ENCODE measurements at places on chromosomes 5 and 9.

GRCh38 chr5:40428126-40428525 lies 251.6 kb upstream of the PTGER4 start:
- DNase-seq: no peak

DNA sequence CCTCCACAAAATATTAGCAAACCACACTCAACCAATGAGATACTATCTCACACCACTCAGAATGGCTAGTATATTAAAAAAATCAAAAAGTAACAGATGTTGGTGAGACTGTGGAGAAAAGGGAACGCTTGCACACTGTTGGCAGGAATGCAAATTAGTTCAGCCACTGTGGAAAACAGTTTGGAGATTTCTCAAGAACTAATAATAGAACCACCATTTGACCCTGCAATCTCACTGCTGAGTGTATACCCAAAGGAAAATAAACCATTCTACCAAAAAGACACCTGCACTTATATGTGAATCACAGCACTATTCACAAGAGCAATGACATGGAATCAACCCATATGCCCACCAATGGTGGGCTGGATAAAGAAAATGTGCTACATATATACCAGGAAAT lies 393.5 kb downstream of the PDE4D start:
- DNase-seq: no peak

DNA sequence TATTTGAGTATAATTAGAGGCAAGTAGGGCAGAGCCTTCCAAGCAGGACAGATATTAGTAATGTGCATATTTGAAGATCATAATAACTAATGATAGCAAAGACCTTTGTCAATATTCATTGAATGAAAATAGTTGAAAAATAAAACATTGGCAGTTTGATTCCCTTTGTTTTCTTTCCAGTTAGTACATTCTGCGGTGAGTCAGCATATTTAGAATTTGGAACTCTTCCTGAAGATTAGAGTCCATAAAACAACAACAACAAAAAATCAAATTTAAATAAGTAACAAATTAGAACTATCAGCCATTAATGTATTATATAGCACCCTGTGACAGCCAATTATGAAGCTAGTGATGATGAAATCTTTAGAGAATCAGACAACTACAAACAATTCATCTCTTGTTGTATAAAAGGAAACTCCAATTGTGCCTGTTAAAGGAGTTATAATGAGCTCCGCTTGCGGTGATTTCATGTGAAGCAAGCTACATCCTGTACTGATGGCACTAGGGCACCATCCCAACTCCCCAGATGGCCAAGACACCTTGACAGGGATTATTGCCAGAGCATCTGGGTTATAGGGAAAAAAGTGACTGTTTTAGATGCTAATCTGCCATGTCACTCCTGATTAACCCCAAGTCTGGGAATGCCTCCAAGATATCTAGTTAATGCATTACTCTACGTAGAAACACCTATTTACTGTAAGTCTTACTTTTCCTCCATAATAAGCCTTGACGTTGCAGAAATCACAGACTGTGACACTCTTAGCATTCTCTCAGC lies 6.8 kb downstream of the IFNA8 start:
- DNase-seq: no peak

- DNase-seq: no peak
Measured at GRCh38 chr5:77643654-77644370, 5.3 kb upstream of the OTP start.

- DNase-seq: no peak
Measured at GRCh38 chr9:96029722-96030530, 154.4 kb downstream of the ERCC6L2 start.

GRCh38 chr9:111427186-111427585 lies 57.0 kb downstream of the ECPAS start:
- DNase-seq: no peak

DNA sequence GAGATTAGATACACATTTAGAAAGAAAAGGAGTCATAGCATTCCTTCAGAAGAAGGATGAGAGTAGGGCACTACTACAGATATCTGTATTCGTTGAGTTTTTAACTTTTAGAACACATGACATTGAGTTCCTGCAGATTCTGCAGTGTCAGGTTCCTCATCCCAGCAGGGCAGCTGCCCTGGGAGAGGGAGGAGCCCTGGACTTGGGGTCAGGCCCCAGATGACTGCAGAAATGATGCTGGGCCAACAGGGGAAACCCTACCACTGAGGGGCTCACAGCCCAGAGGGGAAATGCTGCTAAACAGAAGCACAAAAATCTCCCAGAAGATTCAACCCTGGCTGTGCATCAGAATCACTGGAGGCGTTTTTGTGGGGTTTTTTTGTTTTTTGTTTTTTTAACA lies 68.9 kb upstream of the TAF1L start:
- DNase-seq: no peak

- no peak for DNase-seq
Measured at GRCh38 chr5:127649018-127649439, at the start of gene CTXN3. Gene CTXN3, plus strand, starts transcription at chr5:127649082. Its CDS starts 8,440 bp downstream, at chr5:127657522.

- no peak for DNase-seq
Measured at GRCh38 chr5:53035868-53036381, 46.8 kb downstream of the ITGA2 start.

- DNase-seq: no peak
Measured at GRCh38 chr5:147887026-147887627, 8.6 kb downstream of the SCGB3A2 start.

GRCh38 chr5:137075163-137075970 lies 423.8 kb downstream of the SPOCK1 start:
- DNase-seq: no peak

- DNase-seq: no peak
Measured at GRCh38 chr9:33318225-33318624, 27.9 kb downstream of the NFX1 start.

DNA sequence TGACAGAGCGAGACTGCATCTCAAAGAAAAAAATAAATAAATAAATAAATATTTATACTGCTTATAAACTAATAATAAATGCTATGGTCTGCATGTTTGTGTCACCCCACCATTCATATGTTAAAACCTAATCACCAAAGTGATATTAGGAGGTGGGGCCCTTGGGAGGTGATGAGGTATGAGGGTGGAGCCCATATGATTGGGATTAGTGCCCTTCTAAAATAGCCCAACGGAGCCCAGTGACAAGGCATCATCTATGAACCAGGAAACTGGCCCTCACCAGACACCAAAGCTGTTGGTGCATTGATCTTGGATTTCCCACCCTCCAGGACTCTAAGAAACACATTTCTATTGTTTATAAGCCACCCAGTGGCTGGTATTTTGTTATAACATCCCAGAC lies 5.1 kb downstream of the FXN start:
- DNase-seq: no peak

- DNase-seq: no peak
Measured at GRCh38 chr9:16131264-16131663, 578.4 kb downstream of the CCDC171 start.

GRCh38 chr5:122424132-122424531 lies 112.1 kb downstream of the SNCAIP start:
- no peak for DNase-seq

DNA sequence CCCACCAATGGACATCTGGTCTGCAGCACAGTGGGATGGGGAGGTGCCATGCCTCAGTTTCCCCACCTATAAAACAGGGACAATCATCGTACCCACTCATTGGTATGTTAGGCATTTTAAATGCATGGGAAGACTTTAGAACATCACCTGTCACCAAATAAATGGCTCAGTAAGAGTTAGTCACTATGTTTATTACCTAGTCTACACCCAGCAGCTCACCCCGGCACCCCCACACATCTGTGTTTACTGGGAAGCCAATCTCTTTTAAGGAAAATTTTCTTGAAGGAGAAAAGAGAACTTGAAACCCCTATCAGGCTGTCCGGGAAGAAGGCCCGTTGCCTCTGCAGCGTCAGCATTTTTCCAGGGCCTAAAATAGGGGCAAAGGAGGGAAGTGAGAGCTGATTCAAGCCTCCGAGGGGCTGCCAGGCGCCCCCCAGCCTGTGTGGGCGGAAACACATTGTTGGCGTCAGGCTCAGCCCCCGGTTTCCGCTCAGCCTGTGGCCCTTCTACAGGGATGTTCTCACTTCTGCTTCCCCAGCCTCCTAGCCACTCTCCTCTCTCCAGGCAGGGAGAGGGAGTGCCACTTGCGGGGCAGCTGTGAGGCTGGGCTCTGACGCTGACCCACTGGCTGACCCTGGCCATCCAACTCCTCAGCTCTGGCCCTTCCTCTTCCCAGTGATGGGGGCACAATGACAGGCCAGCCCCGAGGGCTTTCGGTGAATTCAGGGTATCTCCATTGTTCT lies 4.6 kb downstream of the CSF1R start:
- DNase-seq: peak; percentile 66

- DNase-seq: peak; percentile 2
Measured at GRCh38 chr9:18911714-18912342, 121.2 kb downstream of the SAXO1 start.

GRCh38 chr5:33400675-33401074 lies 40.1 kb upstream of the TARS1 start:
- no peak for DNase-seq

GRCh38 chr5:131677115-131677514 lies 42.1 kb upstream of the RAPGEF6 start:
- no peak for DNase-seq

DNA sequence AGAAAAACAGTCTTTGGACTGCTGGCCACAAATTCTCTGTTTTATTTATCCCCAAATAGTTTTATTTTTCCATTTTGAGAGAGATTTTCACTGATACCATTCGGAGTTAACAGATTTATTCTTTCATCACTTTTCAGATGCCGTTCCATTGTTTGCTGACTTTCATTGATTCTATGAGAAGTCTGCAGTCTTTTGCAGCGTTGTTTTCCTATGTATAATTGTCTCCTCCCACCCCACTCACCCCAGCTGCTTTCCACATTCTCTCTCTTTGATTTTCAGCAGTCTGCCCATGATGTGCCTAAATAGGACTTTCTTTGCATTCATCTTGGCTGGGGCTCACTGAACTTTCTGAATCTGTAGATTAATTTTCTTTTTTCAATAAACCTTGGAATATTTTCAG lies 107.6 kb downstream of the C9orf50 start:
- DNase-seq: no peak

DNA sequence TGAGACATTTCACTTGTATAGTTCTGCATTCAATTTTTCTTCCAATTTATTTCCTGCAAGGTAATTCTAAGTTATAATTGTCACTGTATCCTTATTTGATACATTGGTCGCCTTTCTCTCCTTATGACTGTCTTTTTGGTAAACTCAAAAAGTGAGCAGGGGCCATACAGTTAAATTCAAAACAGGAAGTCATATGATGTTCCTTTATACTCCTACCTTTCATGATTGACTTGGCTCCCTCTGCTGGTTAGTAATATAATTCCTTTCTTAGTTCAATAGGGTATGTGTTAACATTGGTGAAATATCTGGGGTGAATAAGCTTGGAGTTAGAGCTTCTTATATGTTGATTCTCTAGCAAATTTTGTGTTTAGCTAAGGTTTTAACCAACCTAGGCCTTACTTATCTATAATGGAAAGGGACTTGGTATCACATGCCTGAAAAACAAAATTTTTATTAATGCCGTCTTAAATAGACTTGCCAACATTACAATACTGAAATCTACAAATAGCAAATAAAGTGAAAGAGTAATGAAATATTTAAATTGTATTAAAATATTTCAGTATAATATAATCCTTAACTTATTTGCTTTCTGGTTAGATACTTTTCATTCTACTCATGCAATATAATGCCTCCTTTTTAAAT lies 6.0 kb upstream of the NIPBL start:
- DNase-seq: no peak

DNA sequence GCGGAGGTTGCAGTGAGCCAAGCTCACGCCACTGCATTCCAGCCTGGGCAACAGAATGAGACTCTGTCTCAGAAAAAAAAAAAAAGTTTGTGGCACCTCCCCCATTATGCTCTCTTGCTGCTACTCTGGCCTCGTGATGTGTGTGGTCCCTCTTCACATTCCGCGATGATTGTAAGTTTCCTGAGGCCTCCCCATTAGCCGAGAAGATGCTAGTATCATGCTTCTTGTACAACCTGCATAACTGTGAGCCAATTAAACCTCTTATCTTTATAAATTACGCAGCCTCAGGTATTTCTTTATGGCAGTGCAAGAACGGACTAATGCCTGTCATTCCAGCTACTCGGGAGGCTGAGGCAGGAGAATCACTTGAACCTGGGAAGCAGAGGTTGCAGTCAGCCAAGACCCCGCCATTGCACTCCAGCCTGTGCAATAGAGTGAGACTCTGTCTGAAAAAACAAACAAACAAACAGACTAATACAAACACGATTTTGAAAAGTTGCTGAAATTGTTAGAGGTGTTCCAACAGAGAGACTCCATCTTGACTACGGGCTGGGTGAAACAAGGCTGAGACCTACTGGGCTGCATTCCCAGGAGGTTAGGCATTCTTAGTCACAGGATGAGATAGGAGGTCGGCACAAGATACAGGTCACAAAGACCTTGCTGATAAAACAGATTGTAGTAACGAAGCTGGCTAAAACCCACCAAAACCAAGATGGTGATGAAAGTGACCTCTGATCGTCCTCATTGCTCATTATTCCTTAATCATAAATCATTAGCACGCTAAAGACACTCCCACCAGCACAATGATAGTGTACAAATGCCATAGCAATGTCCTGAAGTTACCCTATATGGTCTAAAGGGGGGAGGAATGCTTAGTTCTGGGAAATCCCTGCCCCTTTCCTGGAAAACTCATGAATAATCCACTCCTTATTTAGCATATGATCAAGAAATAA lies 8.3 kb upstream of the AFF4 start:
- no peak for DNase-seq

DNA sequence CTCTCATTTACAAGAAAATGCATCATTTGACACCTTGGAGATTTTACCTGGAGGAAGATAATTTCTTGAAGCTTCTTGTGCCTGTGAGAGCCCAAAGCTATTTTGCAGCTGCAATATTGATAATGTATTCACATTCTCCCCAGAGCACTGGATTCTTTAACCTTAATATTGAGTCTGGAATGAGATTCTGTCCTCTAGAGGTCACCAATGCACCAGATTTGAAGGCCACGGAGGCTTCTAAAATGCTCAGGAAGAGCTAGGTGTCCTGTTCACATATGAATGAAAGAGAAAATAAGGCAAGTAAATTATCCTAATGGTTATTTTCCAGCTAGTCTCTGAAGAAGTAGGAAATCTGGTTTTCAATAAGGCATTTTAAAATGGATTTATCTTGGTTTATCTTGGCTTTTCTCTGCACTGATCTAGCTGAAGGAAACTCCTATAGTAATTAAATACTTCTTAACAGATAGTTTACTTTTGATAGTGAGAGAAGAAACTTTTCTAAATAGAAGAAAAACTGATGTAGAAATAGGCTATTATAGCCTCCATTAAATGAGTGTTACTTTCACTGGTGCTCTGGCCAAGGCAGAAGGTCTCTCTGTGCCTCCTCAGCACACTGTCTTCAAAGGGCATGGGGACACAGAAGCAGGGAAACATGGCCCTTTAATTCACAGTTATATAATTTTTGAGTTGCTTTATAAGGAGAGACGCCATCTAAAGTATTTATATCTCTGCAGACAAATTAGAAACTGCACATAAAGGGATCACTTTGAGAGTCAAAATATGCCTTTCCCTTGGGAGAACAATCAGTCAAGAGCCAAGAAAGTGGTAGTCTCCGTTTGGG lies 297.0 kb upstream of the ACTBL2 start:
- DNase-seq: no peak

DNA sequence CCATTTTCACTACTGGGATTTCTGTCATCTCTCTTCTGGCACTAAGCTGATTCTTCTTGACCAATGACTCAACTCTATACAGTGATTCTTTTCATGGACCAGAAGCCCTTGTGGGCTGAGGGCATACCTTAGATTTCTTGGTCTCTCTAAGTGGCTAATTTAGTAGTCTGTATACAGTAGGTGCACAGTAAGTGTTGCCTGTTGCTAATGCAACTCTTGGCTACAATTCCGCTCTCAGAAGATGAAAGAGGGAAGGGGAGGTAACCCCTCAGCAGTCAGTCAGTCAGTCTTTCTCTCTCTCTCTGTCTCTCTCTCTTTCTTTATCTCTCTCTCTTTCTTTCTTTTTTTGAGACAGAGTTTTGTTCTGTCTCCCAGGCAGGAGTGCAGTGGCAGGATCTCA lies 115.1 kb upstream of the PANK3 start:
- no peak for DNase-seq

Measured in right forelimb (tissue), 1 donor.